ENCODE measurements at places on chromosomes 4 and X.

GRCh38 chr4:150010525-150011126, 67.6 kb upstream of the DCLK2 start:
- peak; percentile 47 for DNase-seq

DNA sequence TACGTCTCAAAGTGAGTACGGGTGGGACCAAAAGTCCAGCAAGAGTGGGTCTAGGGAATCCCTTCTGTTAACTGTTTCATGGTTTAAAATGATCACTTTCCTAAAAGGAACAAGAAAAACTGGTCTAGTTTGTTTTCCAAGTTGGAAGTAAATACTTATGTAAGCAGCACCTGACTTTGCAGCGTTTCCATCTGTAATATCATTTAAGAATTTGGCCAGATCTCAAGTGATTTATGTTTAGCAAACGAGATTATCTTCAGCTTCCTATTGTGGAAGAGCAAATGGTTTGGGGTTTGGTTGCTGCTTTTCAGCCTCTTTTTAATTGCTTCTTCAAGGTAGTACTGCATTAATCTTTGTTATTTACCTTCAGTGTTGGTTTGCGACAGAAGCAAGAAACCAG, 50.4 kb downstream of the FHIP1A start:
- no peak for DNase-seq

DNA sequence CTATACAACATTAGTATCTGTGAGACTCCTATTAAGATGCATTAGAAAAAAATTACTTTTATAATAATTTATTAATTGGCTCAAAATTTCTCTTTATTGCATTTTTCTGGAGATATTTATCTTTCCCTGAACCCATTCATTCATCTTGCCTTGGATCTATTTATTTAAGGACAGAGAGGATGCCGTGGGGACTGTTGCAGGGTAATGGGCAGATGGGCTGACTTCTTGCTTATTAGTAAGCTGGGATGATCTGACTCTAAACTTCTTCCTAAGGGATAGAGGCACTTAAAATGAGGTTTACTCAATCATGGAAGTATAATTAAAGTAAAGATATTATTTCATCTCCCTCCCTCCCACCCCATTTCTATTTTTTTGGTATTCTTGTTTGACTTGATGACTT, 18.2 kb upstream of the ANK2 start:
- DNase-seq, result no peak

DNA sequence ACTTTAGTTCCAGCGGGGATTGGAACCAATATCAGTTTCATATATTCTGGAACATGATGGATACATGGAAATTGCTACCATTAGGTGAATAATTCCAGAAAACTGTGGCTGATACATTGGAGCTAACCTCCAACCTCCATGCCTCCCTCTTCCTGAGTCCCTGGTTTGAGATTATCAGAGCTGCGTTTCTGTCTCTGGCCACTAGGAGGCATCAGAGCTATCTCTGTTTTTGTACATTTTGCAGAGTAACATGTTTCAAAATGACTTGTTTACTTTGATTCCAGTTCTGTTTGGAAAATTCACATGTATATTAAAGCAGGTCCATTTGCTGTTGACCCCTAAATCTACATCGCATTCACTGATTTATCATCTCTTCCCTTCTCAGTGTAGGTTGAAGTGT, 2.4 kb upstream of the RAB40AL start:
- no peak for DNase-seq
